NCI-H1436 (cell line): ENCODE measurements at places on chromosomes 12 and 14.

DNA sequence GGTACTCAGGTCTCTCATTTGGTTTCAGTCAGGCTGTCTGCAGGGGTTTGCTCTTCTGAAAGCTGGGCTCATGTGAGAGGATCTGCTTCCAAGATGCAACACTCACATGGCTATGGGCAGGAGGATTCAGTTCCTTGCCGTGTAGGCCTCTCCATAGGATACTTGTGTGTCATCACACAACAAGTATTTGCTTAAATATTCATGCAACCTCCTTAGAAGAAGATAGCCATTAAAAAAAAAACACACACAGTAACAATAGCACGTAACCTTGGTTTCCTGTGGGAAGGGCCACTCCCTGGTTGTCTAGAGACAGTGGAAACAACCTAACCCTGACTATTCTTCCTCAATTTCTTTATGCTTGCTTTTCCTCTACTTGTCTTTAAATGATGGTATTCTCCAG is 31.8 kb upstream of the CLEC4E start:
- DNase-seq = no peak

GRCh38 chr12:38744041-38744440 is 161.3 kb downstream of the CPNE8 start:
- DNase-seq = no peak

GRCh38 chr12:124363353-124363965 is 68.6 kb downstream of the RFLNA start:
- DNase-seq = no peak

DNA sequence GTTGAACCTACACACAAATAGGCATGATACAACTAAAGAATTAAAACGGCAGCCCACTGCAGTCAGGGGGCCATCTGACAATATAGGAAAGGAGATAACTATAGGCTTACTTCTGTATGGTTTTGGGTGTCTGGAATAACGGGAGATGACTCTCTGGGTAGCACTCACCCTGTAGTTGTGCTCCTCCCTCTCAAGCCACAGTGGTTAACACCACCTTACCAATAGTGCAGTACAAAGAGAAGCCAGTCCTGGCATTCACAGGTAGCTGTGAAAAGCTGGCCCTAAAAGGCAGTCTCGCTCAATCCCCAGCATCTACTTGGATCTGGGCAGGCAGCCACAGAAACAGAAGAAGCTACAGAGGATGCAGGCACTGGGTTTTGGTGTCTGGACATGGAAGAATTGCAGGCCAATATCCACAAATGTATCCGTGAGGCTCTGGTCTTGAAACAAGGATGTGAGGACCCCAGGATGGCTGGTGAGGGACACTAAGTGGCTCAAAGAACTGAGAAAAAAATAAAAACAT is 93.0 kb downstream of the DPF3 start:
- DNase-seq = no peak

DNA sequence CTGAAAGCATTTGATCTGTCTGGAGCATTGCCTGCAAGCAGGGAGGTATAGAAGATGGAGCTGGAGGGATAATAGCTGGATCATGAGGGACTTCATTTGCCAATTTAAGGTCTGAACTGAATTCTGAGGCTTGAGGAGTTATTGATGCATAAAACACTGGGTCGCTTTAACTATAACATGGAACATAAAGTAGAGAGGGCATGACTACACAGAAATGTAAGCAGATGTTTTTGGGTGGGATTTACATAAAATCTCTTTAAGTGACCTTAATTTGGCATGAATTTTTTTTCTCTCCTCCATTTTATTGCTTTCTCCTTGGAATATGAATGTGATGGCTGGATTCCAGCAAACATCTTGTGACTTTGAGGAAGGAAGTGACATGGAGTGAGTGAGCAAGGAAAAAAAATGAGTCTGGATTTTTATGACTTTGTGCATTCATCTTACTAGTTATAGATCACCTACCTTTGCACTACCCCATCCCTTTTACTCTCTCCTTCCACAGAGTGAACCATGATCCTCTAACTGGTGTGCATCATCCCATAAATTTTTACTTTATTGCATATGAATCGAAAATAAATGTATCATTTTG is 356.0 kb downstream of the DUSP6 start:
- DNase-seq = no peak
